HT1080 (cell line): ENCODE measurements at places on chromosomes 3 and 15. TPM values are rescaled to one million over a fixed set of nuclear protein-coding genes. Genes with fewer than 3 reads are reported as not detected.
A peak's percentile ranks its signal among the peaks of the same experiment; 100 is the strongest.

- DNase-seq: no peak
These were observed 2.9 kb downstream of the GATA2 start for GRCh38 chr3:128489927-128490649.

- DNase-seq: no peak
These were observed 19.8 kb downstream of the MRPS11 start for GRCh38 chr15:88487178-88487795.

- DNase-seq: no peak
These were observed 7.0 kb upstream of the HHATL start for GRCh38 chr3:42709621-42710020.

- DNase-seq: no peak
These were observed 14.0 kb upstream of the LARP6 start for GRCh38 chr15:70867911-70868467.

- DNase-seq: no peak
These were observed 284.1 kb upstream of the STT3B start for GRCh38 chr3:31248563-31248992.

DNA sequence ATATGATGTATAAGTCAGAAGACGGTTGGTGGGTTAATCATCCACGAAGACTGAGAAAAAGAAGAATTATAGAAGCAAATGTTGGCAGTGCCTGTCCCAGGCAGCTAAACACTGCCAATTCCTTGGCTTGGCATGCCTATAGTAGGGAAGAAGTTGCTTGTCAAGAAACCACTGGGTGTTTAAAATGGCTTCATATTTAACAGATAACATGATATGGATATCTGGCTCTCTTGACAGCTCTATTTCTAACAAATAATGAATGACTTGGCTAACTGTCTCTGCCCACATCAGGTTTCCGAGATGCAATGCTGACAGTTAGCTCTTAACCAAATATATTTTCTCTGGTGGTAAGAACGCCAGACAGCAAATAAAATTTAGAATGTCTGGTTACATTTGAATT, 341.7 kb upstream of the KCNMB2 start:
- no peak for DNase-seq

- DNase-seq: no peak
These were observed 162.2 kb downstream of the VGLL4 start for GRCh38 chr3:11481556-11481955.

- no peak for DNase-seq
These were observed 13.2 kb downstream of the ADAMTS9 start for GRCh38 chr3:64674591-64675076.

- DNase-seq: peak; percentile 66
These were observed 14.6 kb upstream of the AHSG start for GRCh38 chr3:186598108-186598784.

- DNase-seq: no peak
These were observed 965 bp upstream of the CRBN start for GRCh38 chr3:3180456-3180855.

- no peak for DNase-seq
These were observed 1.8 kb upstream of the SRP14 start for GRCh38 chr15:40040770-40041169.

DNA sequence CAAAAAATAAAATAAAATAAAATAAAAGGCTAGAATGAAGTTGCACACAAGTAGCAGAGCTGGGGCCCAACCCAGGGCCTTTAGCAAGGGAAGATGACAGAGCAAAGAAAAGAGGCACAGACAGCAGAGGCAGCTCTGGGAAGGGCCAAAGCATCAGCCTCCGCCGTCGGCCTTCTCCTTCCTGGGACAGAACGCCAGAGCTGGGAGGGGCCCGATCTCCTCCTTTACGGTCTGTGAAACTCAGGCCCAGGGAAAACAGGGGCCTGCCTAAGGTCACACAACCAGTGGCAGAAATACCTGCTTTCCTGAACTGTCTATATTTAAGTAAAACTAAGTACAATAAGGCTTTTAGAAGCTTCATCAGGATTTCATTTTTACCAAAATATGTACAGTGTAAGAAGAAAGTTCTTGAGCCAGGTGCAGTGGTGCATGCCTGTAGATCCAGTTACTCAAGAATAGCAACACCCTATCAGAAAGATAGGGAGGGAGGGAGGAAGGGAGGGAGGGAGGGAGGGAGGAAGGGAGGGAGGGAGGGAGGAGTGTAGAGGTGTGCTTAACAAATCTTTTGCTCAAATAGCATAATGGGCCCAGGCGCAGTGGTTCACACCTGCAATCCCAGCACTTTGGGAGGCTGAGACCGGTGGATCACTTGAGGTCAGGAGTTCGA, 43.0 kb upstream of the MUC4 start:
- DNase-seq: no peak

- peak; percentile 77 for DNase-seq
These were observed 67.0 kb downstream of the ZNF609 start for GRCh38 chr15:64527263-64527984.

DNA sequence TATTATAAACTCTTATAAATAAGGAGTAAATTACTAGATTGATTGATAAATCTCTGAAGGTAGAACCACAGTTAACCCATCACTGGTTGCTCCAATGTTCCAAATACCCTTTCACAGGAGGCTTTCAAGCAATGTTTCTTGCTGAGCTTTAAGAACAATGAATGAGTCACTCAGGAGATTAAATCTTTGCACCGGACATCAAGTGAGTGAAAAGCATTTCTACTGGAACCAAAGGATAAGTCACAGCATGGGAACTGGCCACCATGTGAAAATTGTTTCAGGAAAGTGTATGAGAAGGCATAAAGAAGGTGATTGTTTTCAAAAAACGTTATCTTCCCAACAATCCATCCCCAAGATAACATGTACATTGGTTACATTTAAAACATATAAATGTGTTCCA, 90.6 kb downstream of the CNTN3 start:
- peak; percentile 74 for DNase-seq

GRCh38 chr3:161413127-161413854, 42.0 kb upstream of the SPTSSB start:
- DNase-seq: peak; percentile 39

GRCh38 chr3:41662288-41662687, 299.6 kb downstream of the ULK4 start:
- DNase-seq: peak; percentile 43

DNA sequence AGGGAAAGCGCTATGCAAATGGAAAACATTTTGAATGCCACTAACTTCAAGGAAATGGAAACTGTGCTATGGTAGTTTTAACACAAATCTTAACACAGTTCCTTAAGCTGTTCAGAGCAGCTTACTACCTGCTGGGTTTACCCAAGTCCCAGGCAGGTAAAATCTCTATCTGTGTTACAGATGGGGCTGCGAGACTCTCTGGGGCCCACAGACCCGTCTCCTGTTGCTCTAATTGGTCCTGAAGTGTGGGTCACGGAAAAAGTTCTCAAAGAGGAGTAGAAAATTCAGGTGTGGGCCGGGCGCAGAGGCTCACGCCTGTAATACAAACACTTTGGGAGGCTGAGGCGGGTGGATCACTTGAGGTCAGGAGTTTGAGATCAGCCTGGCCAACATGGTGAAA, 16.9 kb upstream of the ZFYVE19 start:
- DNase-seq: no peak

GRCh38 chr3:72999951-73000350, 3.3 kb downstream of the PPP4R2 start:
- no peak for DNase-seq

DNA sequence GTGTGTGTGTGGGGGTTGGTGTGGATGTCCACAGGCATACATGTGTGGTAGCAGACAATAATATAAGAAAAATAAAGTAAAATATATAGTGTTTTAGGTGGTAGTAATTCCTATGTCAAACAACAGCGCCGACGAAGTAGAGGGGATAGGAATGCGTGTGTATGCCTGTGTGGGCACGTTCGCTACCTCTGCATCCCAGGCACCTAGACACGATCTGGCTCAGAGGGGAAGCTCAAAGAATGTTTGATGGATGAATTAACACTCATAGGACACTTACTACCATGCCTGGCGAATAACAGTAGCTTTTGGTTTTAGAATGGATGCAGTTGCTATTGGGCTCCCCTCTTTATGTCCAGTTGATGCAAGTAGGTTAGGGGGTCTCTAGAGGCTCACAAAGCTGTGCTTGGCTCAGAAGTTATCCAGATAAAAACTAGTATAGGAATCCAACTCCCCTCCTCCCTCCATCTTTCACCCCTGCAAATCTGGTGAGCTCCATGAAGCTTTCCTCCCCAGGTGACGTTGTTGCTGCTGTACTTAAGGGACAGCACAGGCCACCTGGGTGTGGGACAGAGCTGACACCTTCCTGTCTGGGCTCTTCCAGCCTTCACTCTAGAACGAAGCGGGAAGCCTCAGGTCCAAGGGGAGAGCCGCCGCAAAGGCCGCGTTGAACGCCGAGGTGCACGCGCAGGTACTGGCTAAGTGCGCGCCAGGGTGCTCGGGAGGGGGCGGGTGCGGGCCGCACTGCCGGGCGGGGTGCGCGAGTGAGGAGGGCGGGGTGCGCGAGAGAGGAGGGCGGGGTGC, 192.6 kb upstream of the LYSMD4 start:
- DNase-seq: no peak

DNA sequence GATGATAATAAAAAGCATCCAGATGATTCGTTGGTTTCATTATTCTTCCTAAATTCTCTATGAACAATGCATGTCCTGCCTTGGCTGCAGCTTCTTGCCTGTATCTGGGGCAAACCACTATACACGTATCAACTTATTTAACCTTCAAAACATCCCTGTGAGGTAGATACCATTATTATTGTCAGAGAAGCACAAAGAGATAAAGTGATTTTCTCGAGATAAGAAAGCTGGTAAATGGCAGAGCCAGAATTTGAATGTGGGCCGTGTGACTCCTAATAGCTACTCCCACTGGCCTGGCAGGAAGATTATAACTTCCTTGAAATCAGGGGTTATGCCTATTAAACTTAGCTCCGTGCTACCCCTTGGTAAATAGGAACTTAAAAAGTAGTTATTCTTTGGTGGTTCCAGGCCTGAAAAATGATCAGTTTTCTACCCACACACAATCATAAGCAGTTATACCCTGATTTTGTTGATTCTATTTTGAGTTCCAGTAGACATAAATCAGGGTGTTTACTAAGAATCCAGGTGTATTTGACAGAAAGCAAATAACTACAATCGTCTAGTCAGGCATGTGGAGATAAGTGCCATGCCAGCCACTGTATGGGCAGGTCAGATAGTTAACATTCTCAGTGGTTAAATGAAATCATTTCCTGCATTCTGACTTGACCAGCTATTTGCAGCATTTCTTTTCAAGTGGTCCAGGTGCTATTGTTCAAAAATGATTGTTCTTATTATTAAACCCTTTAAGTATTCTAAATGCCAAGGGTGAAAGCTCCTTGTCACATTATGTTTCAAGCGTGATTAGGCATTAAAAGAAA, 99.2 kb upstream of the LRRN1 start:
- peak; percentile 47 for DNase-seq

GRCh38 chr15:43518197-43518761, 871 bp downstream of the MAP1A start:
- DNase-seq: no peak

DNA sequence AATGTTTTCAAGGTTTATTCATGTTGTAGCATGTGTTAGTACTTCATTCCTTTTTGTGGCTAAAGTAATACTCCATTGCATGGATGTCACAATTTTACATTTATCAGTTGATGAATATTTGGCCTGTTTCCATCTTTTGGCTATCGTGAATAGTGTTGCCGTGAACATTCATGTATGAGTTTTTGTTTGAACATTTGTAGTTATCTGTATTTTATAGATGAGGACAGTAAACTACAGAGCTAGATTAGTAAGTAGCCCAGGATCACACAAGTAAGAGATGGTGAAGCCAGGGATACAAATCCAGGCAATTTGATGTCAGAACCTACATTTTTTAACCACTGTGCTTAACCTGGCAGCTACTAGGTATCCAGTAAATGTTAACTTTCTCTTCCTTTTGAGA, 63.2 kb downstream of the ASTE1 start:
- DNase-seq: no peak

GRCh38 chr15:98926236-98926635, 81.4 kb downstream of the PGPEP1L start:
- DNase-seq: no peak

ADGRG7 gene
- not detected in 2 replicates for total RNA-seq

CCR1 gene
- 0.19 and 0.27 TPM in 2 replicates for total RNA-seq

IL17RE gene
- total RNA-seq: 0.66 TPM in 1 of 2 replicates, not detected in the other

LRRK1 gene
- total RNA-seq: 9.9 and 12.4 TPM in 2 replicates

C3orf20 gene
- total RNA-seq: 0.05 TPM in 1 of 2 replicates, not detected in the other
